ENCODE measurements at places on chromosomes 6 and 20. TPM values are rescaled to one million over a fixed set of nuclear protein-coding genes. Genes with fewer than 3 reads are reported as not detected.

Gene AKAP12
- polyA plus RNA-seq: 87.7 TPM

Gene ME1
- 35.8 TPM for polyA plus RNA-seq

Gene SAMD10
- 0.86 TPM for polyA plus RNA-seq

Gene SLC52A3
- polyA plus RNA-seq: not detected

Gene EDN3
- polyA plus RNA-seq: not detected

Gene ADGRG6
- 67.2 TPM for polyA plus RNA-seq

DNA sequence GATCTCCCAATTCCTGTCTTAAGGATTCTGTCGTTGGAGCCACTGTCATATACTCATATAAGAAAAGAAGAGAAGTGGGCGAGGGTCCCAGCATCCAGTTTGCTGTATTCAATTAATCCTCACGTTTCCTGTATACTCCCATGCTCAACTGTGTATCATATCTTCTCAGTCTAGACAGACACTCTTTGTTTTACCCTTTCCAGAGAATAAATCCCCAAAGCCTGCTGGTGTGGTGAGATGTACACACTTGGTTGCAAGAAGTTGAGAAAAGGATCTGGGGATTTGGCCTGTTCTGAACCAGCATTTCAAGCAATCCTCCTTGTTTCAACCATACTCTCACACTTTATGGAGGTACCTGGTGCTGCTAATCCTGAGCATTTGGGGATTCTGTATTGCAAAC is 3.1 kb downstream of the TPMT start:
- no peak for DNase-seq

- peak; percentile 75 for DNase-seq
These were observed 23.6 kb downstream of the ENPP1 start for GRCh38 chr6:131831392-131831791.

DNA sequence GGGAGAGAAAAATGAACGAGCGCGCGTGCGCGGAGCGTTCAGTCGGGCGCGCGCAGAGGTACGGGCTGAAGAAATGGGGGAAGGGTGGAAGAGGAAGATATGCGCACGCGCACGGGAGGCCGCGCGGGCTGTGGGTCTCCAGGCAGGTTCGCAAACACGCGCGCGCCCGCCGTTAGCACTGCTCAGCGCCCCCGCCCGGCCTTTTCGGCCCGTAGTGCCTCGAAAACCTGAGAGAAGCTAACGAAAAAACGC is 393 bp downstream of the BCLAF1 start:
- peak; percentile 90 for DNase-seq

- no peak for DNase-seq
These were observed 61.2 kb downstream of the VEGFA start for GRCh38 chr6:43831191-43831590.

GRCh38 chr6:106199998-106200397 is 113.9 kb downstream of the PRDM1 start:
- peak; percentile 96 for DNase-seq

DNA sequence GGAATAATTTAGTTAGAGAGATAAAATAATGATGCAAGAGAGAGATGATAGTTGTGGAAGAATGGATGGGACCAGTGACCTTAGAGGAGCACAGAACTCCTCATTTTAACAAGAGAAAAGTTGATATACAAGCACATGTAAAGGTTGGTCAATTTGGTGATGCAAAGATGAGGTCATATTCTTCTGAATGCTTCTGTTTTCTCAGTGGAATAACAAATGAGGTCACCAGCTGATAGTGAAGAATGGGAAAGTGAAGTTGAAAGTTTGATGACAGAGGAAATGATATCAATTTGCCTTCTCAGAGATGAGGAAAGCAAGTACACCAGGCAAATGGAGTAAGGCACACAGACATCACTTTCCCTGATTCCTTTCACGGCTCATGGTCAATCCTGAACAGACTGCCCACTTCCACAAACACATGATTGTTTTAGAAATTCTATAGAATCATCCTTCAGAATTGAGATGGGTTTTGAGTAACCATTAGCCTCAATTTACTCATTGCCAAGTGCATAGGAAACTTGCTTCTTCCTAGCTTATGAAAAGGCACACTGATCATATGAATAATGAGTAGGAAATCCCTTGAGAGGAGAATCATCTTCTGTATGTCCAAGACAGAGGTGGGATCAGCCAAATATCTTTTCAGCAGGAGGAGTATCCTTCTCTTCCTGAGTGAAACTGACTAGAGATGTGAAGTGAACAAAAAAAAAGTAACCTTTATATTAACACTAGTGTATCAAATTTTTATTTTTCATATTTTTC is 82.4 kb upstream of the TCF21 start:
- DNase-seq: peak; percentile 26

- DNase-seq: peak; percentile 50
These were observed 12.1 kb downstream of the NRSN2 start for GRCh38 chr20:358891-359555.

- DNase-seq: no peak
These were observed 731 bp upstream of the RBL1 start for GRCh38 chr20:37096415-37097041.

- DNase-seq: no peak
These were observed 14.3 kb downstream of the TTPAL start for GRCh38 chr20:44489931-44490330.

DNA sequence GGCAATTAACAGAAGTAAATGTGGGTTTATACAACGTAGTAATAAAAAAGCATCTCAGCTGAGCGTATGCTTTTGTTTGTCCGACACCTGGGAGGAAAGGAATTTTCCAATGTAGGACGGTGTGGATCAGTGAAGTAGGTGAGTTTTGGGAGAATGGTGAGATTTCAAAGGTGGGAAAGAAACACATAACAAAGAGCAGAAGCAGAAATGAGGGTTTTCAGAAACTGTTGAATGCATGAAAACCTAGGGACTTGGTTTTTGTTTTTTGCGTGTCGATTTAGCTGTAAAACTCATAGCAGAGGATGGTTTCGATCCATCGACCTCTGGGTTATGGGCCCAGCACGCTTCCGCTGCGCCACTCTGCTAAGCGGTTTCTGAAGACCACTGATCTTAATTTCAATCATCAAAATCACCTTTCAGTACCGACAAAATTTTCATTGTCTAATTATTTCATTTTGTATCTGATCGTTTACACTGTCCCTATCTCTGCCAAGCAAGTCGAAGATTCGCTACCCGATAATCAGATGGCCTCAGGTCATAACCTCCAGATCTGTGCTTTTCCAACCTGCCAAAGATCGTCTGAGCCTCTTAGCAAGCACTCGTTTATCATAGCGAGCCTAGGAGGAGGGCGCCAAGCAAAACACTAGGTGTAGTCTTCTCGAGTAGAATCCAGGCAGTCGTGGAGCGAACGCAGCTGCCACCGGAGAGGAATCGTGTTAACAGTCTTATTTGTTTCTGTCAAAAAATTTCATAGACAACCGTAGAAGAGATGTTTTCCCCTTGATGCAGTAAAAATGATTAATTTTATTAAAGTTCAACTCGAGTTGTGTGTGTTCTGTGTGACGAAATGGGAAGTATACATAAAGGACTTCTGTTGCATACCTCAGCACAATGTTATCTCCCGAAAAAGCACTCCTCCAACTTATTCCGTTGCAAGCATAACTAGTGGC is 20.9 kb upstream of the POM121L2 start:
- peak; percentile 72 for DNase-seq

DNA sequence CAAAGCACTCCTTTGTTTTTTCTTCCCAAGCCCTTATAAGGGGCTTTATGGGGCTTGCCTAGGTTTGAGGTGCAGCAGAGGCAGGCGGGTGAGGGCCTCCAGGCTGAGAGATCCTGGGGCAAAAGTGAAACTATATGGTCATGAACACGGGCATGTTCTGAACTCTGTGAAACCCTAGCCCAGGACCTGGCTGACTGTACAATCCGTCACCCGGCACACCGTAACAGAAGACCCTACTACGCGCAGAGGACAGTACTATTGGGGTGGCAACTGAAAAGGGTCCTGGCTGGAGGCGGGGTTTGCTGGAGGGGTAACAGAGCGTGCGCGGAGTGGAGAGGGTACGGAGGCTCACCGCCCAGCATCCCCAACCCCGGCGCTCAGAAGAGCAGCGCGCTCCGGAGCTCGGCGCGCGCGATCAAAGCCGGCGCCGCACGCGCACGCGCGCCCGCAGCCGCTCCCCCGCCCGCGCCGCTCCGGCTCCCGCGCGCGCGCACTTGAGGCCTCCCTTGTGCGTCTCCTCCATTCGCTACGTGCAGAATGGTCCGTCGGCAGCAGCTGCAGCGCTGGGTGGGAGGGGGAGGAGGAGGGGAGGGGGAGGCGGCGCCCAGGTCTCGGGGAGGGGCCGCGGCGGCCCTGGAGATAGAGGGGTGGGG is 54.2 kb downstream of the MRPL14 start:
- peak; percentile 75 for DNase-seq

GRCh38 chr6:106145741-106146227 is 59.6 kb downstream of the PRDM1 start:
- DNase-seq: peak; percentile 74

DNA sequence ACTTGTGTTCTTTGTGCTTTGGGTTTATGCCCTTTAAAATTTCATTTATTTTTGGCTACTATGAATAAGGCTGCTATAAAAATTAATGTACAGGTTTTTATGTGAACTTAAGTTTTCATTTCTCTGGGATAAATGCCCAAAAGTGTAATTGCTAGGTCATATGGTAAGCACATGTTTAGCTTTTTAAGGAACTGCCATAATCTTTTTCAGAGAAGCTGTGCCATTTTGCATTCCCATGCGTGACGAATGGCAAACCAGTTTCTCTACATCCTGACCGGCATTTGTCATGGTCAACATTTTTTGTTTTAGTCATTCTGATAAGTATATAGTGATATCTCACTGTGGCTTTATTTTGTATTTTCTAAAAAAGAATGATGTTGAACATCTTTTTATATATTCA is 236.0 kb upstream of the SGK1 start:
- peak; percentile 69 for DNase-seq
